Upper lobe of left lung (tissue), 6 donors: ENCODE measurements at places on chromosomes 5 and 9.

- no peaks in the 10 kb centered on the region for H3K36me3 ChIP-seq
- peak overlapping the region; percentile 2 for H3K4me3 ChIP-seq
- DNase-seq = peak; percentile 70
- no peaks in the 10 kb centered on the region for H3K27me3 ChIP-seq
Observed at GRCh38 chr5:56481428-56482357, 248.6 kb upstream of the ANKRD55 start.

GRCh38 chr9:81245254-81245956, 443.9 kb downstream of the TLE1 start:
- no peak overlapping the region for H3K4me3 ChIP-seq
- no peak overlapping the region for H3K27ac ChIP-seq
- no peaks in the 10 kb centered on the region for H3K36me3 ChIP-seq

DNA sequence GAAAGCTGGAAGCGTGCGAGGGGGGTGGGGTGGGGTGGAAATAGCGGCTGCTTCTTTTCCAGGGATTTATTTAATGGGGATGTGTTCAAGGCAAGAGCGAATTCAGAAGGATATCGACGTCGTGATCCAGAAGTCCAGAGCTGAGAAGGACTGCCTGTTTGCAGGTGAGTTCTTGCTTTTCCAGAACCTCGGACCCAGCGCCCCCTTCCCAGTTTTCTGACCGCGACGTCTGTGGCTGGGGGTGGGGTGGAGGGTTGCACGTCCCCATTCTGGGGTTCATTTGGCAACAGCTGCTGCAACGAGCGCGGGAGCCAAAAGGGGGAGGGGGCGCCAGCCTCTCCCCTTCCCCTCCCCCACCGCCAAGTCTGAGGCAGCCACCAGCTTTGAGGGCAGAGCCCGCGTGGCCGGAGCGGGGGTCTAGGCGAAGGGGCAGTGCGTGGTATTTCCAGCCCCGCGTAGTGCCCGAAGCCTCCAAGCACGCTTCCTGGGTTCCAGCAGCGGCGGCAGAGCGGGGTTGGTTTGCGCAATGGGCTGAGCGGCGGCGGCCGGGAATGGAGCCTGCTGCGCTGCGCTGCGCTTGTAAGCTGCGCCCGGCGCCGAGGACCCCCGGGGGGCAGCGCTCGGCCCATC, 701 bp downstream of the PARP8 start:
- peak overlapping the region; percentile 85 for H3K4me3 ChIP-seq
- no peaks in the 10 kb centered on the region for H3K36me3 ChIP-seq
- H3K27me3 ChIP-seq = no peaks in the 10 kb centered on the region
- peak; percentile 62 for DNase-seq
- peaks cover 19% of the 10 kb centered on the region for H3K4me1 ChIP-seq

- H3K27ac ChIP-seq = no peak overlapping the region
- H3K4me1 ChIP-seq = no peaks in the 10 kb centered on the region
- no peaks in the 10 kb centered on the region for H3K27me3 ChIP-seq
Observed at GRCh38 chr5:135326296-135327254, 72.5 kb downstream of the MACROH2A1 start.

DNA sequence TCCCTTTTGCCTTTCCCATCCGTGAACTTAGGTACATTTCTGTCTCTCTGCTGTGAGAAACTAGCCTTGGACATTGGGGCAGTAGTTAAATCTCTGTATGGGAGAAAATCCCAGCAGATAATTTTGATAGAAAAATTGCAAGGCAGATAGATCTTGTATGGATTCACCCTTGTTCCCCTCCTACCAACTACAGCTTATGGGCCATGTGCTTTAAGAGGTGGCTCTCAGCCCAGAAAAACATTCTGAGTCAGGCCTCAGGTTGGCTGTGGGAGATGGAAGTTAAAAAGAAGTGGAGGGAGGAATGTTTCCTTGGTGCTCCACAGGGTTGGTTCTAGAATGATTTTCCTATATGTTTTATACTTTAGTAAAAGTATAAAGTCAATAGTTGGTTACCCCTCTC, 1.4 kb upstream of the KDM3B start:
- H3K4me3 ChIP-seq = no peak overlapping the region
- no peaks in the 10 kb centered on the region for H3K27me3 ChIP-seq
- H3K36me3 ChIP-seq = peaks cover 21% of the 10 kb centered on the region

- no peak overlapping the region for H3K4me3 ChIP-seq
- H3K27me3 ChIP-seq = no peaks in the 10 kb centered on the region
- peak; percentile 34 for DNase-seq
- H3K27ac ChIP-seq = peak overlapping the region; percentile 62
- H3K36me3 ChIP-seq = no peaks in the 10 kb centered on the region
Observed at GRCh38 chr9:133583586-133583985, 25.6 kb downstream of the FAM163B start.

DNA sequence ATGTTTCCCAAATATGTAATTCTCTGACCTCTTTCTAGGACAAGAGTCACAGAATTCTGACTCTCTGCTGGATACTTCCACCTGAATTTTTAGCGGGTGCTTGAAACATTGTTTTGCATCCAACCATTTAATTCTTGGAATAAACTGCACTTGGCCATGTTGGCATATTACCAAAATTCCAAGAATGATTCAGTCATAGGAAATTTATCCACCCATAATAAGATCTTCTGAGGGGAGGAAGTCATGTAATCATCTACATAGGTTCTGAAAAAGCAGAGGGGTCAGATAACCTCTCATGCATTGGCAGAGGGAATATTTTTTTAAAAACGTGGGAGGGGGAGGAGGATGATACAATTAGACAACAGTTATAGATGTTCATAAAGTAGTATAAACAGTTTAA, 156.9 kb downstream of the PAM start:
- no peaks in the 10 kb centered on the region for H3K27me3 ChIP-seq
- no peaks in the 10 kb centered on the region for H3K36me3 ChIP-seq
- H3K4me1 ChIP-seq = peaks cover 7% of the 10 kb centered on the region

GRCh38 chr5:10118150-10118549, 131.5 kb downstream of the ATPSCKMT start:
- H3K4me3 ChIP-seq = no peak overlapping the region
- no peaks in the 10 kb centered on the region for H3K27me3 ChIP-seq
- no peak overlapping the region for H3K27ac ChIP-seq
- no peaks in the 10 kb centered on the region for H3K4me1 ChIP-seq
- no peaks in the 10 kb centered on the region for H3K36me3 ChIP-seq
- DNase-seq = no peak

DNA sequence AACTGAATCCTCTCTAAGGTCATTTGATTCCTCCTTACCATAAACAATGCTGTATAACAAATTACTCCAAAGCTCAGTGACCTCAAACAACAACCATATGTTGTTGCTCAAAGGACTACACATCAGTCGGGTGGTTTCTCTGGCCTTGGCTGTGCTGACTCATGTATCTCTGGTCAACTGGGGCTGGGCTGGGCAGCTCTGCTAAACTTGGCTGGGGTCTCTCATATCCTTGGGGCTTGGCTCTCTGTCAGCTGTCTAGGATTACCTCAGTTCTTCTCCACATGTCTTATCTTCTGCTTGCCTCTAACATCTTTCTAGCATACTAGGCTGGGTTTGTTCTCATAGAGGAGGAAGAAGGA, 86.4 kb downstream of the GALNT10 start:
- DNase-seq = no peak
- peaks cover 16% of the 10 kb centered on the region for H3K4me1 ChIP-seq

GRCh38 chr9:16417161-16417560, 453.3 kb downstream of the BNC2 start:
- no peak overlapping the region for H3K4me3 ChIP-seq
- no peak for DNase-seq
- no peak overlapping the region for H3K27ac ChIP-seq

- DNase-seq = no peak
- no peaks in the 10 kb centered on the region for H3K27me3 ChIP-seq
- H3K4me1 ChIP-seq = peaks cover 9% of the 10 kb centered on the region
- no peak overlapping the region for H3K27ac ChIP-seq
Observed at GRCh38 chr9:120970244-120970643, 43.6 kb upstream of the TRAF1 start.

GRCh38 chr5:126745259-126745992, 31.5 kb upstream of the LMNB1 start:
- H3K27ac ChIP-seq = no peak overlapping the region
- H3K27me3 ChIP-seq = no peaks in the 10 kb centered on the region

GRCh38 chr5:161775891-161776290, 72.0 kb upstream of the GABRA1 start:
- no peak overlapping the region for H3K4me3 ChIP-seq
- H3K27me3 ChIP-seq = no peaks in the 10 kb centered on the region
- DNase-seq = no peak

DNA sequence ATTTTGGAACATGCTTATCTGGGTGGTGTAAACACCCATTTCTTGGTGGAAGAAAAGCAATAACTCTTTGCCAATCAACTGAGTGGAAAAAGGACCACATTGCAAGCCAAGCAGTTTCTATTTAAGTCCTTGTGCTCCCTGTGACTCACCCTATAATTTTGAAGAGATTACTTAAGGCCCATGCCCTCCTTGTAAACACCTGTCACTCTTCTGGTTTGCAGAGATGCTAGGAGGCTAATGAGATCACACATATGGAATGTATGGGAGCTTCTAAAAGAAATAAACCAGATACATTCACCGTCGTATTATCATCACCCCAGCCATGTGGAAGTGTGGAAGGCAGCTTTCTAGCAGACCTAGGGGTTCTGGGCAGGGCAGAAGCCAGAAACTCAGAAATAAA, 337.1 kb downstream of the GADD45G start:
- no peak overlapping the region for H3K27ac ChIP-seq
- H3K4me3 ChIP-seq = no peak overlapping the region
- no peaks in the 10 kb centered on the region for H3K4me1 ChIP-seq
- no peaks in the 10 kb centered on the region for H3K27me3 ChIP-seq
- no peak for DNase-seq

- no peak overlapping the region for H3K27ac ChIP-seq
- H3K4me1 ChIP-seq = no peaks in the 10 kb centered on the region
- H3K36me3 ChIP-seq = no peaks in the 10 kb centered on the region
- no peak for DNase-seq
Observed at GRCh38 chr9:14057368-14058324, 256.3 kb downstream of the NFIB start.

- H3K36me3 ChIP-seq = no peaks in the 10 kb centered on the region
- no peak overlapping the region for H3K4me3 ChIP-seq
- H3K27ac ChIP-seq = no peak overlapping the region
Observed at GRCh38 chr9:135862809-135863208, 44.5 kb downstream of the CAMSAP1 start.

GRCh38 chr9:104743376-104743985, 4.0 kb upstream of the NIPSNAP3A start:
- no peak for DNase-seq
- no peaks in the 10 kb centered on the region for H3K27me3 ChIP-seq
- H3K4me1 ChIP-seq = peaks cover 9% of the 10 kb centered on the region
- H3K4me3 ChIP-seq = no peak overlapping the region
- no peaks in the 10 kb centered on the region for H3K36me3 ChIP-seq
- no peak overlapping the region for H3K27ac ChIP-seq

- no peak overlapping the region for H3K27ac ChIP-seq
- no peaks in the 10 kb centered on the region for H3K27me3 ChIP-seq
- no peaks in the 10 kb centered on the region for H3K36me3 ChIP-seq
Observed at GRCh38 chr5:162685302-162685701, 617.7 kb downstream of the GABRG2 start.

DNA sequence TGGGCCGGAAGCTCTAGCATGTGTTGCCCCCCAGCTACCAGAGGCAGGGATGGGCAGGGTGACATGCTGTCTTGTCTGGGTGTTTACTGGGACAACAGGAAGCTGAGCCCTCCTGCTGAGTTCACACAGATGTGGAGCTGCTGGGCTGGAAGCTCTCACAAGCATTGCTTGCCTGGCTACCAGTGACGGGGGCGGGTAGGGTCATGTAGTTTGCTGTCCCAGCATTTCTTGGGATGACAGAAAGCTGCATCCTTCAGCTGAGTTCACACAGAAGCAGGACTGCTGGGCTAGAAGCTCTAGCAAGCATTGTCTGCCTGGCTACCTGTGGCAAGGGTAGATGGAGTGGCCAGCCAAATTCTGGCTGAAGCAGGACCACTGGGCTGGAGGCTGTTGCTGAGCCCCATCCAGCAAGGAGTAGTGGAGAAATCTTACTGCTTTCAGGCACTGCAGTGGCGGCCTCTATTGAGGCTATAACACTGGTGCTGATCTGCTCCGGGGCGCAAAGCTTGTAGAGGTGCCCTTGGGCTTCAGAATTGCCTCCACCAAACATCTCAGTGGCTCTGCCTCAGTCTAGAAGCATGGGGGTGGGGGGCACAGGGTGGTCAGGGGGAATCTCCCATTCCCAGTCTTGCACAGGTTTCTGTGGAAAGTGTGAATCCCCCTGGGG, 25.1 kb downstream of the POLK start:
- H3K36me3 ChIP-seq = no peaks in the 10 kb centered on the region
- DNase-seq = no peak
- H3K4me3 ChIP-seq = no peak overlapping the region
- H3K4me1 ChIP-seq = peaks cover 6% of the 10 kb centered on the region
- no peak overlapping the region for H3K27ac ChIP-seq

DNA sequence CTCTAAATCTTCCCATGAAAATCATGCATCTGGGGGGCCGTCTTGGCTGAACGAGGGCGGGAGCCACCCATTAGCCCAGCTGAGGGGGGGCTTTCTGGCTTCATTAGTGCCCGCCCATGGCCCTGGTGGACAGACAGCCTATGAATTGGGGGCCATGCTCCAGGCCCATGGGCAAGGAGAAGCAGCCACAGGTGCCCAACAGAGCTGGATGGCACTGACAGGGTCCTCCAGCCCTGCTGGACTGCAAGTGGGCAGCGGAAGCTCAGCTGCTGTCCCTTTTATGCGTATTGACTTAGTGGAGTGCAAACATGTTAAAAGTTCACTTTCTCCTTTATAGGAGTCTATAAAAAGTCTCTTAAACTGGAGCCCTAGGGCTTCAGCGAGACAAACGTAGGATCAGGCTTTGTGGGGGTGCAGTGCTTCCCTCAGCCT, 75.3 kb downstream of the MACROH2A1 start:
- no peaks in the 10 kb centered on the region for H3K27me3 ChIP-seq
- no peaks in the 10 kb centered on the region for H3K36me3 ChIP-seq
- no peaks in the 10 kb centered on the region for H3K4me1 ChIP-seq
- no peak for DNase-seq

DNA sequence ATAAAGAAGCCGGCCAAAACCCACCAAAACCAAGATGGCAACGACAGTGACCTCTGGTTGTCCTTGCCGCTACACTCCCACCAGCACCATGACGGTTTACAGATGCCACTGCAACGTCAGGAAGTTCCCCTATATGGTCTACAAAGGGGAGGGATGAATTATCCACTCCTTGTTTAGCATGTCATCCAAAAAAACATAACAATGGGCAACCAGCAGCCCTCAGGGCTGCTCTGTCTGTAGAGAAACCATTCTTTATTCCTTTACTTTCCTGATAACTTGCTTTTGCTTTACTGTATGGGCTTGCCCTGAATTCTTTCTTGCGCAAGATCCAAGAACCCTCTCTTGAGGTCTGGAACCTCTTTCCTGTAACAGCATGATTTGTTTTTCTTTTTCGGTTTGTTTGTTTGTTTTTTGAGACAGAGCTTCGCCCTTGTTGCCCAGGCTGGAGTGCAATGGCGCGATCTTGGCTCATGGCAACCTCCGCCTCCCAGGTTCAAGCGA, 2.0 kb upstream of the UAP1L1 start:
- peaks cover 15% of the 10 kb centered on the region for H3K36me3 ChIP-seq
- no peak overlapping the region for H3K4me3 ChIP-seq
- peaks cover 23% of the 10 kb centered on the region for H3K4me1 ChIP-seq
- no peak overlapping the region for H3K27ac ChIP-seq
- H3K27me3 ChIP-seq = no peaks in the 10 kb centered on the region
